ENCODE measurements at places on chromosomes 6 and 20.

DNA sequence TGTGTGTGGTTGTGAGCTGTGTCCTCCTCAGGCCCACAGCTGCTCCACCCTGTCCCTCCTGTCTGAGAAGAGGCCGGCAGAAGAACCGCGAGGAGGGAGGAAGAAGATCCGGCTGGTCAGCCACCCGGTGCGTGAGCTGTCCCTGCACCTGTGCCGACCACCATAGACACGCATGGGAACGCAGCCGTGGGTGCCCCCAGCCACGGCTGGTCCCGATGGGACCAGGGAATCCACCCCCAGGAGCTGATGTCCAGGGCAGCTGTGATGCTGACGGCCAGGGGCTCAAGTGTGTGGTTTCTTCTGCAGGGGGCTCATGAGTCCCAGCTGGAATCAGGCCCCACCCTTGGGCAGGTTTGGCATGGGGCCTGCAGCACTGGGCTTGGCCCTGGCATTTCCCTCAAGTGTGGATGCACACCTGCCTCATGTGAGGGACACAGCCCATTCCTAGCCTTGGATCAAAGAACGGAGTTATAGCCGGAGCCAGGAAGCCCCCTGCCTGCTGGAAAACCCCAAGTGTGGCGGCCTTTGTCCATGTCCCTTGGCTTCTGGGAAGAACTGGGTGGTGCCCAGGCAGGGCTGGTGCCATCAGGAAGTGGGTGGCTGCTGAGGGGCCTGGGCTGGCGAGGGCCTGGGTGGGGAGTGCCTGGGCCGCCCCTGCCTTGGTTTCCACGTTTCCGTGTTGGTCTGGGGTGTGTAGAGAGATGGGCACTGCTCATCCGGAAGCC is 4.6 kb upstream of the TNFRSF6B start:
- no peak for DNase-seq

DNA sequence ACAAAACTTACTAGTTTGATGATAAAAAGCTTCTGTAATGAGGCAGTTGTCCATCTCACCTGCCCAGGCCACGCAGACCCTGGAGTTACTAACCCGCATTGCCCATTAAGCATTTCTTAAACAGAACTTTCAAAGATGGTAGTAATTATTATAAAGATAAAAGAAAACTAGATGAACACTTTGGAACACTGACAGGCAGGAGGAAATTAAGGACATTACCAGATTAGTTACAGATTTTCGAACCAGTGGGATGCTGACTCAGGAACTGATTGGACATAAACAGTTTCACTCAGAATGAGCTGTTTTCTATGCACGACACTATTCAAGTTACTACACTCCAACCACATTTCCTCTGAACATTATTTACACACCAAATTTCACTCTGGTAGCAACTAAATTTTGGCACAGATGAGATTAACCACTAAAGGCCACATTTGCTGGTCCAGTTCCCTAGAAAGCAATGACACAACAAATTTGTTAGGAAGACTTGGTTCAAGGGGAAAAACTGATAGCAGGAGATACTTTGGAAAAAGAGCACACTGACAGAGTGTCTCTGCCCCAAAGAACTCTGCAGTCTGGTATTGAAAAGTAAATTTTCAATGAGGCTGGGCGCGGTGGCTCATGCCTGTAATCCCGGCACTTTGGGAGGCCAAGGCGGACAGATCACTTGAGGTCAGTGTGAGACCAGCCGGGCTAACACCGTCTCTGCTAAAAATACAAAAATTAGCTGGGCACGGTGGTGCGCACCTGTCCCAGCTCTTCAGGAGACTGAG is 3.0 kb downstream of the ROMO1 start:
- DNase-seq, result no peak

DNA sequence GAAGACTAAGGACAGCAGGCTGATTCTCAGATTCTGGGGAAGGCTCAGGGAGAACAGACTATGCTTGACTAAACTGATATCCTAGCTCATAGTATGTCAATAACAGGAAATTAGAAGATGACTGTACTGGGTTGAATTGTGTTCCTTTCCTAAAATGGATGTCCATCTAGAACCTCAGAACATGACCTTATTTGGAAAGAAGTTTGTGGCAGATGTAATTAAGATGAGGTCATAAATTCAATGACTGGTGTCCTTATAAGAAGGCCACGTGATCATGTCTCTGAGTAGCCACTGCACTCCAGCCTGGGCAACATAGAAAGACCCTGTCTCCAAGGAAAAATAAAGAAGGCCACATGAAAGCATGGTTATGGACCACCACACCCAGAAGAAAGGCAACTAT is 113.9 kb upstream of the STMND1 start:
- DNase-seq, result no peak

- DNase-seq, result no peak
Measured at GRCh38 chr6:147216915-147217314, 12.7 kb downstream of the STXBP5 start.
